ENCODE measurements at places on chromosomes 6 and 20.

DNA sequence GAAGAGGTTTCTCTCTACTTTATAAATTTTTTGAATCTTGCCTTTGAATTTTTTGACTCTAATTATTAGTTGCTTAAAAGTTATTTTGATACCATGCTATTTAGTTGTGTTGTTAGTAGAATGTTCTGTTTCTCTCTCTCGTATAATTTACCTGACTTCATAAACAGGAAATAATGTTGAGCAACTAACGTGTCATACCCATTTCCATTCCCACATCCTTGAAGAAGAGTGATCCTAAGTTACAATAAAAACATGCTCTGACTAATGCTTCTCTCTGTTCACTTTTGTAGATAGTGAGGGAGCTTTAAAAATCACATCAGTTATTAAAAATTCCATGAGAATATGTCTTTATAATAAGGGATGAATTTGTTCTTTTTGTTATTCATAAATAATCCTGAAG, 69.7 kb downstream of the SAMD5 start:
- H3K4me3 ChIP-seq, result no peak overlapping the region
- no peak for DNase-seq
- peaks cover 13% of the 10 kb centered on the region for H3K27me3 ChIP-seq
- no peaks in the 10 kb centered on the region for H3K4me1 ChIP-seq
- no peak overlapping the region for H3K27ac ChIP-seq
- peaks cover 4% of the 10 kb centered on the region for H3K36me3 ChIP-seq

DNA sequence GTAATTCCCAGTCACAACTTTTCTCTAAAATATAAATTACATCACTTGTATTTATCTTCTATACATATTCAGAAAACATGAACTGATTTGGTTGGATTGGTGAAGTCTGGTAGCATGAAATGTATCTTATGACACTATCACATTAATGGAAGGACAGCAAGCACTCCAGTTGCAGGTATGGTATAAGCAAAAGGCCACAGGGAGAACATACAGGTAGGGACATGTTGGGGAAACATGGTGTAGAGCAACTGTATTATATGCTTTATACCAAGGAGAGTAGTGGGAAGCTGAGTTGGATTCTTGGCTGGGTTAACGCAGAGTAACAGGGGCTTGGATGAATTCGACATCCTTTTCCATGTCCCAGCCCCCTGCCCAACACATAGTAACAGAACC, 1.4 kb upstream of the VARS1 start:
- H3K27ac ChIP-seq, result no peak overlapping the region
- H3K4me1 ChIP-seq, result peaks cover 44% of the 10 kb centered on the region

GRCh38 chr6:36268478-36269275, 1.2 kb upstream of the PNPLA1 start:
- H3K27me3 ChIP-seq, result peaks cover 11% of the 10 kb centered on the region
- no peak overlapping the region for H3K27ac ChIP-seq
- H3K4me1 ChIP-seq, result no peaks in the 10 kb centered on the region
- H3K4me3 ChIP-seq, result no peak overlapping the region
- DNase-seq, result no peak
- H3K36me3 ChIP-seq, result no peaks in the 10 kb centered on the region

DNA sequence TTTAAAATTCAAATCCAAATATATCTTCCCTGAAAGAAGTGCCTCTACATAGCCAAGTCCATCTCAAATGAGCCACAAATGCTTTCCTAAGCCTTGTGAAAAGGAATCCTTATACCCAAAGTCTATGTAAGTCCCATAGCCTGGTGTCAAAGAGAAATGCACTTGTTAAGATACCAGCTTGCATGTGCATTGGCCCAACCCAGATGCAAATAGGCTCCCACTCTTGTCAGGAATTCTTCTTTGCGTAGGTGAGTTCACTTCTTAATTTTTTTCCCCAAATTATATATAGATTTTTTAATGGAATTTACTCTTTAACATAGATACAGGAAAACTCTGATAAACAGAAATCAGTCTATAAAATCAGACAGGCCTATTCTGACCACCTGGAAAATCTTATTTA, 105.6 kb downstream of the RALGAPA2 start:
- H3K4me1 ChIP-seq, result no peaks in the 10 kb centered on the region
- no peak for DNase-seq

GRCh38 chr6:167530951-167531350, 206.1 kb downstream of the TTLL2 start:
- no peak overlapping the region for H3K27ac ChIP-seq
- DNase-seq, result no peak
- H3K4me1 ChIP-seq, result no peaks in the 10 kb centered on the region
- peaks cover 14% of the 10 kb centered on the region for H3K27me3 ChIP-seq

DNA sequence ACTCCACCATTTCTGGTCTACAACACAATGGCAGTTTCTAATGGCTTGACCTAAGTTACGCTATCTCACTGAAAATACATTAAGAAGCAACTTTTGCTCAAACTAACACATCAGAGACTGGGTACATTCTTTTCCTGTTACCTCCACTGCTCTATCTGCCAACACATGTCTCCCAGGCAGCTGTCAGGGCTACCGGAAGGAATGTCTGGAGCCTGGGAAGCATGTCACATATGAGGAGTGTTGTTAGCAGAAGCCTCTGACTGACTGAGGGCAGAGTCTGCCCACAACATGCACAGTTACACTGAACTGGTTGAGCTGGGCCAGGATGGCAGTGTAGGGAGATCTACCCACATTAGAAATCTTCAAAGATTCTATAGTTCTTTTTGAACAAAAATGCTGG, 264.5 kb downstream of the KIF16B start:
- H3K27me3 ChIP-seq, result no peaks in the 10 kb centered on the region
- no peak overlapping the region for H3K27ac ChIP-seq
- DNase-seq, result no peak
- H3K36me3 ChIP-seq, result peaks cover 3% of the 10 kb centered on the region

- peaks cover 39% of the 10 kb centered on the region for H3K4me1 ChIP-seq
- no peaks in the 10 kb centered on the region for H3K36me3 ChIP-seq
- no peak overlapping the region for H3K27ac ChIP-seq
- DNase-seq, result no peak
- peaks cover 2% of the 10 kb centered on the region for H3K27me3 ChIP-seq
- no peak overlapping the region for H3K4me3 ChIP-seq
Measured at GRCh38 chr6:815348-815738, 122.4 kb upstream of the EXOC2 start.

DNA sequence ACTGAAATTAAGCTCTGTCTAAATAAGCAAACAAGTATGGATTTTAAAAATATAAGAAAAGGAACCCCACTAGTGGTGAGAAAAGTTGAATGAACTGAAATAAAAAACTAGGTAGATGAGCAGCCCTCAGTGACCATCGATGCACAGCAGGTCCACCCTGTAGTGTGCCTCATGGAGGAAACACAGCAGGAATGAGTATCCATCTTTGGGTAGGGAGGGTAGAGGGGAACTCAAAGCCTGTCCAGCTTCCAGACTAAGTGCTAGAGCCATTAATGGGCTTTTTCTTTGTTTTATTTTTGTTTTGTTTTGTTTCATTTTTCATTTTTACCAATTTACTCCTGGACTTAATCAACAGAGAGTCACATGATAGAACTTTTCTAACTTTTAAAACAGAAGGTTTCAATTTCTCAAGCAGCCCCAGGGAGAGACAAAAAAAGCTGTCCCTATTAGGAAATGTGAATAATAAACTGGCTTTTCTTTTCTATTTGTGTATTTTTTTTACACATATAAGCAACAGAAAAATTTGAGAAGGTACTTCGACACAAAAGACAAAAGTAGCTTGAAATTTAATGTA, 700.6 kb downstream of the HACE1 start:
- H3K27me3 ChIP-seq, result no peaks in the 10 kb centered on the region
- DNase-seq, result no peak
- no peaks in the 10 kb centered on the region for H3K36me3 ChIP-seq
- H3K4me1 ChIP-seq, result no peaks in the 10 kb centered on the region
- no peak overlapping the region for H3K27ac ChIP-seq
- no peak overlapping the region for H3K4me3 ChIP-seq

GRCh38 chr6:119284861-119285521, 64.6 kb downstream of the MAN1A1 start:
- H3K27ac ChIP-seq, result no peak overlapping the region
- H3K4me3 ChIP-seq, result no peak overlapping the region
- peaks cover 3% of the 10 kb centered on the region for H3K36me3 ChIP-seq
- peak; percentile 10 for DNase-seq
- no peaks in the 10 kb centered on the region for H3K27me3 ChIP-seq

- no peak overlapping the region for H3K4me3 ChIP-seq
- H3K4me1 ChIP-seq, result no peaks in the 10 kb centered on the region
Measured at GRCh38 chr6:165732696-165733488, 69.9 kb upstream of the PDE10A start.

- no peak overlapping the region for H3K4me3 ChIP-seq
- H3K4me1 ChIP-seq, result no peaks in the 10 kb centered on the region
- peaks cover 30% of the 10 kb centered on the region for H3K27me3 ChIP-seq
- H3K36me3 ChIP-seq, result no peaks in the 10 kb centered on the region
- DNase-seq, result no peak
Measured at GRCh38 chr20:576156-576555, 32.6 kb upstream of the CSNK2A1 start.

DNA sequence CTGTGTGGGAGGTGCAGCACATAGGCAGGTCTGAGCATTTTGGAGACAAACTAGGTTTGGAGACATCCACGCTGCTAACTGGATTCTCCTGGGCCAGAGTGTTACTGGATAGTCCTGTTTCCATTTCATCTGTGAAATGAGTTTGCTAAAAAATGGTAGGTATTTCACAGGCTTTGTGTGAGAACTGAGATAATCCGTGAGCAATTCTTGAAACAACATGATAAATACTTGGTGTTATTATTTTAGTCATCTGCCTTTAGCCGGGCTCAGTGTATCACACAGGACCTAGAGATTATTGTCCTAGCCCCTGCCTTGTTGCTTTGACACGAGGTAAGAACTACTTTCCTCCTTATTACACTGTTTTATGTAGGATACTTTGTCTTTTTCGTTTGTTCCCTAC, 63.0 kb downstream of the PRR18 start:
- peaks cover 16% of the 10 kb centered on the region for H3K4me1 ChIP-seq
- H3K36me3 ChIP-seq, result no peaks in the 10 kb centered on the region
- H3K27me3 ChIP-seq, result peaks cover 10% of the 10 kb centered on the region

- H3K27me3 ChIP-seq, result no peaks in the 10 kb centered on the region
- no peak overlapping the region for H3K27ac ChIP-seq
- DNase-seq, result no peak
- peaks cover 23% of the 10 kb centered on the region for H3K4me1 ChIP-seq
- no peak overlapping the region for H3K4me3 ChIP-seq
- H3K36me3 ChIP-seq, result no peaks in the 10 kb centered on the region
Measured at GRCh38 chr20:1319051-1319450, 9.9 kb downstream of the SDCBP2 start.

- H3K4me3 ChIP-seq, result no peak overlapping the region
- DNase-seq, result no peak
- no peaks in the 10 kb centered on the region for H3K36me3 ChIP-seq
- H3K27me3 ChIP-seq, result no peaks in the 10 kb centered on the region
- no peak overlapping the region for H3K27ac ChIP-seq
Measured at GRCh38 chr6:5139828-5140771, 55.0 kb downstream of the PPP1R3G start.

- no peaks in the 10 kb centered on the region for H3K4me1 ChIP-seq
- H3K27me3 ChIP-seq, result no peaks in the 10 kb centered on the region
- no peaks in the 10 kb centered on the region for H3K36me3 ChIP-seq
- H3K4me3 ChIP-seq, result no peak overlapping the region
- no peak for DNase-seq
Measured at GRCh38 chr6:68045193-68045592, 589.9 kb upstream of the ADGRB3 start.

GRCh38 chr6:3956054-3956453, 106.9 kb downstream of the FAM50B start:
- no peak overlapping the region for H3K27ac ChIP-seq
- peaks cover 3% of the 10 kb centered on the region for H3K36me3 ChIP-seq
- H3K27me3 ChIP-seq, result peaks cover 45% of the 10 kb centered on the region
- H3K4me3 ChIP-seq, result no peak overlapping the region
- no peak for DNase-seq

- peaks cover 5% of the 10 kb centered on the region for H3K4me1 ChIP-seq
- H3K4me3 ChIP-seq, result no peak overlapping the region
- DNase-seq, result no peak
- peaks cover 71% of the 10 kb centered on the region for H3K27me3 ChIP-seq
Measured at GRCh38 chr20:1892119-1892385, 3.2 kb upstream of the SIRPA start.

DNA sequence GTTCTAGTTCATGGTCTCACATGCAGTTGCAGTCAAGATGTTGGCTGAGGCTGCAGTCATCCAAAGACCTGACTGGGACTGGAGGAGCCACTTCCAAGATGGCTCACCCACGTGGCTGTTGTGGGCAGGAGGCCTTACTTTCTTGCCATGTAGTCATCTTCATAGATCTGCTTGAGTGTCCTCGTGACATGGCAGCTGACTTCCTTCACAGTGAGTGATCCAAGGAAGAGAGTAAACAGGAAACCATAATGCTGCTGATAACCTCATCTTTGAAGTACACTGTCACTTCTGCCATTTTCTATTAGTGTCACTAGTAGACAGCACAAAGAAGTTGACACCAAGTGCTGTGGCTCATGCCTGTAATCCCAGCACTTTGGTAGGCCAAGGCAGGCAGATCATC, 40.1 kb upstream of the AKIRIN2 start:
- H3K4me1 ChIP-seq, result peaks cover 42% of the 10 kb centered on the region
- DNase-seq, result peak; percentile 79
- peak overlapping the region; percentile 16 for H3K4me3 ChIP-seq

DNA sequence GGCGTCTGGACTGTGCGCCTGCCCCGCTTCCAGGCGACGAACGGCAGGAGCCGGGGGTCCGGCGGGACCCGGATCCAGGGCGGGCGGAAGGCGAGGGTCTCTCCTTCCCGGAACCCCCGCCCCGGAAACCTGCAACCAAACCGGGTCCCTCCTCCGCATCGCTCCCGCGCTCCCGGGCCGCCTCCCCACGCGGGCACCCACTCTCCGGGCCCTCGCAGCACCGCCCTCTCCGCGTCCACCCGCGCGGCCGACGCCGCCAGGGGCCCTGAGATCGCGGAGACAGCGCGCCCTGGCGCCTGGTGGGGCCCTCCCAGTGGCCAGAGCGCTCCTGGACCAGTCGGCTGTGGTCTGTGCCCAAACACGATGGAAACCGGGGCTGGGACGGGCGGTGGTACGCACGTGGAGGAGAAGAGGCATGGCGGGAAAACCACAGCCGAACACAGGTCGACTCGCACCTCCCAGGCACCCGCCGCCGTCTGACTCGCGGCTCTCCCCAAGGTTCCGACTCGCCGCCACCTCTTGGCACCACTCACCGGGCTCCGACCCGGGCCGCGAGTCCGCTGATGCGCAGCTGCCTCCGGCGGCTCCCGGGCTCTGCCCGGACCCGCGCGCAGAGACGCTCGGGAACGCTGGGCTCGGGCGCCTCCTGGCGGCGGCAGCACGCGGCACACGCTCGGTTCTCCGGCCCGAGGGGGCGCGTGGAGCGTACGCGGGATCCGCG, 7.9 kb downstream of the NKX2-2 start:
- H3K36me3 ChIP-seq, result peaks cover 1% of the 10 kb centered on the region
- peak overlapping the region; percentile 74 for H3K4me3 ChIP-seq
- peak; percentile 76 for DNase-seq
- peaks cover 44% of the 10 kb centered on the region for H3K4me1 ChIP-seq
- no peak overlapping the region for H3K27ac ChIP-seq
- H3K27me3 ChIP-seq, result peaks cover 61% of the 10 kb centered on the region

Measured in activated T-cell treated with anti-CD3 and anti-CD28 coated beads, Interleukin-2, amount 50 U/mL, for 72 hours (primary cell).